ENCODE measurements at places on chromosomes 7 and 10. TPM values are rescaled to one million over a fixed set of nuclear protein-coding genes. Genes with fewer than 3 reads are reported as not detected.
A peak's percentile ranks its signal among the peaks of the same experiment; 100 is the strongest.

COBL gene
- 0.78 TPM for total RNA-seq

PRF1 gene
- total RNA-seq: not detected

EGR2 gene
- total RNA-seq: 0.03 TPM

SEMA4G gene
- total RNA-seq: 1.1 TPM

OPN4 gene
- not detected for total RNA-seq

PRKG1 gene
- 0.95 TPM for total RNA-seq

FAM25A gene
- total RNA-seq: not detected

PPP1R3C gene
- total RNA-seq: 2.2 TPM

ZNF277 gene
- total RNA-seq: 18.6 TPM

- DNase-seq: no peak
These were observed 9.6 kb upstream of the TACR2 start for GRCh38 chr10:69426376-69426727.

- no peak for DNase-seq
These were observed 31.8 kb downstream of the GPRIN2 start for GRCh38 chr10:46524472-46525176.

DNA sequence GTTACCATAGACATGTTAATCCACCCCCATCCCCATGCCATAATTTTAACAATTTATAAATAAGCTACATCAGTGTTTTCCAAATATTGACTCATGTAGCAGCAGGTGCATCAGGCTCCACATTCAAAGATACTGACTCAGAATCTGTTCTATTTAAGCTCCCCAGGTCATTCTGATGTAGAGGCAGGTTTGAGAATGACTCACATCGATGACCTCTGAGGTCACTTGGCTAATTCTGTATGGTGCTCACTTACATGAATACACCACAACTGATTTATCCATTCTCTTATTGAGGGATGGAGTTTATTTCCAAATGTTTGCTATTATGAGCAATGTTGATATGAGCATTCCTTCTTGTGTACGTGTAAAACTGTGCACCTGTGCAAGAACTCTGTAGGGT, 1159.0 kb downstream of the TYW1 start:
- peak; percentile 3 for DNase-seq

- DNase-seq: peak; percentile 94
These were observed 56.4 kb upstream of the CAV2 start for GRCh38 chr7:116443101-116443523.

- no peak for DNase-seq
These were observed 7.0 kb downstream of the PTF1A start for GRCh38 chr10:23198940-23199767.

- DNase-seq: peak; percentile 37
These were observed 3.1 kb downstream of the FLNC start for GRCh38 chr7:128833148-128833945.

GRCh38 chr10:69101451-69102095, 13.7 kb downstream of the SRGN start:
- DNase-seq: no peak

DNA sequence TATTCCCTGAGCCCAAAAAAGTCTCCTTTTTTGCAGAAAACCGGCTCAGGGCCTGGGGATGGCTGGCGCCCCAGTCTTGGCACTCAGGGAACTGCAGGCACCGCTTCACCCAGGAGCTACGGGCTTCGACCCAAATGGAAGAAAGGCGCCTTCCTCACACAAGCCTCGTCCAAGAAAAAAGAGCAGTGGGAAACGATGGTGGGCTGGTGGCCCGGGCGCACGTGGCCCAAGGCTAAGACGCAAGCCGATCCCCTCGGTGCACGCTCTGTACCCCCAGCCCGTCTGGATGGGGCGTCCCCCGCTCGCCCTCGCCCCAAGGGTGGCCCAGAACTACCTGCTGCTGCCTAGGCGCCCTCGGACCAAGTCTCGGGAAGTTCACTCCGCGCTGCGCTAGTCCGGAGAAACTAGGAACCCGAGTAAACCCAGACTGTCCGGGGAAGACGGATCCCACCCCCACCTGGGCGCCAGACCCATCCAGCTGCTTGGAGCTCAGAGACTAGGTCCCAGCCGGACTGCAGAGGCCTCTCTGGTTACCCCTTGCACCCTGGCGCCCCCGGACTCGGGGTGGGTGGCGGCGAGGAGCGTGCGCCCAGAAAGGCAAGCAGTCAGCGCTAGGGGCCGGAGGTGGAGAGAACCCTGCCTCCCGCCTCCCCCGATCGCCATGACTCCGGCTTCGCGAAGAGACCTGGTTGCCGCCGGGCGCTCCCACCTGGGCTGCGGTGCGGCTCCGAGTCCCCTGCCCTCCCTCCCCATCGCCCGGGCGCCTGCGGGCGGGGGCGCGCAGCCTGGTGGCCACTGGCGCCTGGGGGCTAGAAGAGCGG, 76.4 kb downstream of the CALN1 start:
- DNase-seq: no peak

DNA sequence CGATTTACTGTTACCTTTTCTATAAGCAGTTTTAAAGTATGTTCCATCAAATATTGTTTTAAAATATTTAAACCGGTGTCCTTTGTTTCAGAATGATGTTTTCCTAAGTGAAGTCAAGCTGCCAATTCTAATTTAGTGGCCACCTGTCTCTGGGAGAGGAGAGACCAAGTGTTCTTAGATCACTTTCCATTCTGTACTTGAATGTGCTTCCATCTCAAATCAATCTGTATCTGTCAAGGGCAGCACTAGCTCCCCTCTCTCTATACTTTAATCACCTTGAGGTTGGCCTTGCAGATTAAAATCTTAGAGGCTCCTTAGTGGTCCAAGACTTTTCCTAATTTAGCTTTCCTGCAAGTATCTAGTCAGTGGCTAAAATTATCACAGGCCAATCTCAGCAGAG, 49.6 kb downstream of the LGI1 start:
- DNase-seq: no peak

GRCh38 chr10:110208614-110209453, 1.4 kb downstream of the MXI1 start:
- no peak for DNase-seq

DNA sequence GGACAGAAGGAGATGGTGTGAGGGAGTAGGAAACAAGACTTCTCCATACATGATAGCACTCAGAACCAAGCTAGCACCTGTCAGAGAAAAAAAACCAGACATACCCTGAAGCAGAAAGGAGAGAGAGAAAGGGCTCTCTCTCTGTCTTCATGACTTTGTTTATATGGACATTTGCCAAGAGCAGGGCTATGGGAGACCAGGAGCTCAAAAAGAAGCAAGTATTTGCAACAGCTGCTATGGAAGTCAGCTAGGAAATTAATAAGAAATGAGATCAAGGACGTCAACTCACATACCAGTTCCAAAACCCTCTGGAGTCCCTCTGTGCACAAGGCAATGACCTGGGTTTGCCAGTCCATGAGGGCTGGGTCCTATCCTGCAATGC, 111.6 kb downstream of the SGMS1 start:
- no peak for DNase-seq

DNA sequence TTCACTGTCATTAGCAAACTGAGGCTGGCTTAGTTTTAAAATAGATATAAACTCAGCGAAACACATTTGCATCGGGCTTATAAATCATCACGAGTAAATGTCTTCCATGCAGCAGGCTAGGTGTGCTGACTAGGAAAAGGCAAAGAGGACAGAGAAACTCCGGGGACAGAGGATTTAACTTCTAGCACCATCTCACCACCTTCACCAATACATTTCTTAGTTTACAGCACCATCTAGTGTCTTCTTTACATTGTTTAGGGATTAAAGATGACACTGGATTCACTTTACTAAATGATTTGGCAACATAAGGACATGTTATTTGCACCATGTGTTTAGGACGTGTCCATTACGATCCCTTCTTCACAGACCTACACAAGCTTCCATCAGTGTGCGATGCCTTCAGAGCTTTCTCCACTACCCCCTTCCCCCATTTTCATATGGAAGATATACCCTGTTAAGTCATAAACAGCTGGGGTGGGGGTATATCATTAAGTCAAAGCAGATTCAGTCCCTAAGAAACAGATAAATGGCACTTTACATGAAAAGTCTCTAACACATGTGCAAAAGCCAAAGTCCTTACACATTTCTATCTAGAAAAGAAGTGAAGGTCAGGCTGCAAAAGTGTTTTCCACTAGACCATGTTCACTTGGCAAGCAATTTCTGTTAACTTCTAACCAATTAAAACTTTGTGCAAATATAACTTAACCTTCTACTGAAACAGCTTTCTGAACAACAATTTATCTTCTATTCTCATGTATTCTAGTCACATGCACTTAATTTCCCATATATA, 103.3 kb downstream of the GRB10 start:
- DNase-seq: peak; percentile 12

DNA sequence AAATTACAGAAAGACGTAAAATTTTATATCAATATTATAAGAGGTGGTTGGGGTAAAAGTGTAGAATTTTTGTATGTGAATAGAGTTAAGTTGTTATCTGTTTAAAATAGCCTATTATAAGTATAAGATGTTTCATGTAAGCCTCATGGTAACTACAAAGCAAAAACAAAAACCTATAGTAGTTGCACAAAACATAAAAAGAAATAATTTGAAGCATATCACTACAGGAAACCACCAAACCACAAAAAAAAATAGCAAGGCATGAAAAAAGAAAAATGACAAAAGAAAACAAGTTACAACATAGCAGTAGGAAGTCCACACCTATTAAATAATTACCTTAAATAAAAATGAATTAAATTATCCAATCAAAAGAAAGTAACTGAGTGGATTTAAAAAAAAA, 12.4 kb upstream of the GSTK1 start:
- DNase-seq: no peak

DNA sequence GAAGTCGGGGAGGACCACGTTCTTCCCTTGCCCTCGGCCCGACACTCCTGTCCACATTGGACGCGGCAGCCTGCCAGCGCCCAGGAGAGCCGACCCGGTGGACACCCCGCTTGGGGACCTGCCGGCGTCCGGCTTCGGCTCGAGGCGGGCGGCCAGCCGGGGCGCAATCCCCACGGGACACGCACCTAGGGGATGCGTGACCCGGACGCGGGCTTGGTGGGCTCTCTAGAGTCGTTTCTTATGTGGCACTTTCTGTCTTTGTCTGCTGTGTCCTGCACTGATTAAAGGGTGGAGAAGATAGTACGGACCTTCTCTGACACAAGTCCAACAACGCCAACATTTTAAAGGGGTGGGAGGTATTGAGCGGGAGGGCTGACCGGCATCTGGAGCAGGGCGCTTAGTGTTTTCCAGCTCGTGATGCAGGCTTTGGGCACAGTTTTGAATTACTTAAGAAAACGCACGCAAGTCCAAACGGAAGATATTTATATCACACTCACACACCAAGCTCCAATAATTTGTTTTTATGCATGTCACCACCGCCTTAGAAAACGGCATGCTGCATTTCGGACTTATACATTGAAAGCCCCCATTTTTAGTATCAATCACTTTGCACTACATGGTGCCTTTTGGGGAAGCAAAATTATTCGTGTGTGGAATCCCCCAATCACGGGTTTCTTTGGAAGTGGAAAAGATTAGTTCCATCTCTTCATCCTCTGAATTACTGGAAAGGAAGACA, 3.9 kb upstream of the SPAG6 start:
- no peak for DNase-seq

GRCh38 chr10:7192831-7193361, 217.9 kb downstream of the SFMBT2 start:
- no peak for DNase-seq

GRCh38 chr7:10888861-10889260, 84.8 kb upstream of the PHF14 start:
- DNase-seq: no peak

- no peak for DNase-seq
These were observed 181.5 kb upstream of the AOAH start for GRCh38 chr7:36905841-36906240.

- DNase-seq: no peak
These were observed 102.8 kb upstream of the TNS3 start for GRCh38 chr7:47684728-47685127.

DNA sequence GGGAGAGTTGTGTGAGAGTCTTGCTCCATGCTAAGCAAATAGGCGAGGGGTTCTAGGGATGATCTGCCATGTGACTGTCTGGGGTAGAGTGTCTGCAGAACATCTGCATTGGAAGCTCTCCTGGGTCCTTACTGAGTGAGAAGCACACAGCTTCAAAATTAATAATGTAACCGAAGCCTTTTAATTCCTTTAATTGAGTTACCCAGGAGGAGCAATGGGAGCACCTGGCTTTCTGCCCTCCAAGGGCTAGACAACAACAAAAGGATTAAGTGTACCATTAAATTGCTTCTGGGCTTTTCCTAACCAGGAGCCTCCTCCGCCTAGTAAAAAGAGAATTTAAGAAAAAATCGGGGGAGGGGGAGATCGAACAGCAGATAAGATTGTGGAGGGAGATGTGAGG, 102.0 kb upstream of the TBX20 start:
- DNase-seq: no peak

GRCh38 chr7:18499407-18500177, 4.0 kb downstream of the HDAC9 start:
- no peak for DNase-seq

GRCh38 chr7:42722716-42723115, 189.2 kb downstream of the C7orf25 start:
- DNase-seq: no peak

DNA sequence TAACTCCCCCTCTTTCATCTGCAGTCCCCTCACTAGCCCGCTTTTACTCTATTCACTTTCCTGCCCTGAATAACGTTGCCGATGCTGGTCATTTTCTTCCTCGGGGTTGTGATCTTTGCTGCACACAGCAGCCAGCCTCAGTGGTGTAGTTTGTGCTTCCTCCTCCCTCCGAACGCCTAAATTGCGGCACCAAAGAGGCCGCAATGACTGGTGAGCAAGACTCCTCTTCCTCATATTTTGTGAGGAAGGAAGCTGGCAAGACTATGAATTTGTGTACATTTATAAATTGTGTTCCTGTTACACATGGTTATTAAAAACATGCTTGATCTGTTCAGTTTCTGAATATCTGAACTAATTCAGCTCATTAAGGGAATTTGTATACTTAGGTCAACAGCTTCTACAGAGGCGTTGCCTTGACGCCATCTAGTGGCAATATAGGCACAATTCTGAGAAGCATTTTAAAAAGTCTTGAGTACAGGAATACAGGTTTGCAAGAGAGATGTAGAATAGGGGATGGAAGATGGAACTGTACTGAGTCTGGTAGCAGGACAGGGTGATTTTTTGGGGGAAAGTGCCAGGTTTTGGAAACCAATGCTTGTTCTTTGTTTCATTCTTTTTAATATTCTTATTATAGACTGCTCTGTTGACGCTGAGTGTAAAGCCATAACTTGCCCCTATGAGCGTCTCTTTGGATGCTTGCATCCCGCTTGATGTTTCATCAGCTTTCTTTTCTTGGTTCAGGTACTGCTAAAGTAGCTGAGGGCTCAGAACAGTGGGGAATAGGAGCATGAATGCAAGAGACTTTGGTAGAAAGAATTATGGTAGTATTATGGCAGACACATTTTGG, 4.1 kb upstream of the TAS2R5 start:
- DNase-seq: peak; percentile 9

Data from foreskin keratinocyte (primary cell).